Right renal pelvis (tissue), 4 donors: ENCODE measurements at places on chromosomes 2 and 18.

GRCh38 chr2:144461308-144461766, 58.6 kb downstream of the ZEB2 start:
- DNase-seq, result no peak

DNA sequence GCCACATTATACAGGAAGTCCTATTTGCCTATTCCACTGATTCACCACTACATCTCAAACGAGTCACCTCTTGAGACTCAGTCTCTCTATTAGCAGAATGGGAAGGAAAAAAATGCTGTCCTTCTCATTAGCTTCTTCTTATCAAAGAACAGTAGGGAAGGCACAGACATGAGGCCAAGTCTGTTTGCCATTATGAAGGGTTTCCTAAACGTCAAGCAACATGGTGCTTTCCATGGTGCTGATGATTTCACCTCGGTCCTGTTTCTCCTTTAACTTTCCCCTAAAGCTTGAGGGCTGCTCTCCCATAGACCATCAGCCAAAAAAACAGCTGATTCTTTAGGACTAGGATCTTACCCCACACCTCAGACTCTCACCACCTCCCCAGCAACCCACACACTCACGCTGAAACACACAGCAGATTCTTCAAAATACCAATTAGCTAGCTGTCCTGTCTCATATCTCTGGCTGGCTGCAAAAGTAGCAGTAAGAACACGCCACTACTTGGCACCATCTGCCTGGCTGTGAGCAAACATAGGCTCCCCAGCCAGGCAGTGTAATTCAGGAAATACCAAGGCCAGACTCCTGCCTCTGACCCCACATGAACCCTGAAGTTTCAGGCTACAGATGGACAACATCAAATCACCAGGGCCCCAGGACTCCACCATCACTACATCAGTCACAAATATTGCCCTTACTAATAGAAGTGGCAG, 30.5 kb downstream of the GALNT14 start:
- no peak for DNase-seq

DNA sequence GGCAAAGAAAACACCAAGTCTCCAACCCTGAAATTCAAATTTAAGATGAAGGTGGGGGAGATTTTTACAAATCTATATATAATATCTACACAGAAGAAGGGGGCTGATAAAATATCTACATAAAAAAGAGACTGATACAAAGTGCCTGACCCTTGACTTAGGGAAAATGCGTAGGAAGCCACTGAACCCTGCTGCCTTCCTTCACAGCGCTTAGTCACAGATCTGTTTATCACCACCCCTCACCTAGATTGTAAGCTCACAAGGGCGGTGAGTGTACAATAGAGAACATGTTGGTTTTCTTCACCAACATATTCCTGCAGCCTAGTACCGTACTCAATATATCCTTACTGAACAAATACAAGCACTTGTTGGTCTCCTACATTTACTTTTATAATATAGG, 54.3 kb downstream of the NOL10 start:
- DNase-seq, result no peak

DNA sequence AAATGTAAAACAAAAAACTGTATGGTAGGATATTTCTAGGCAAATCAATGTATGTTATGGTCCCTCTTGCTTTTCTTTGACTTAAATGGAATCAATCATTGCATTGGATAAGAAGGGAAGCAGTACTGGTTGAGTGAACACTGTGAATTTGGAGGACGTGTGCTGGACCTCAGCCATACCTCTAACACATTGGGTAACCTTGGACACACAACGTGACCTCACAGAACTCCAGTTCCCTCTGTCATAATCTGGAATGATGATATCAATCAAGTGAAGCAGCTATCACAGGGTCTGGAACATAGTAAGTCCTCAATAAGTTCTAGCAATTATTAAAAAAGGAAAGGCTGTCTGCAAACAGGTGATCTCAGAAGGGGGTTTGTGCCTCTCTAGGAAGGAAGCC, 474.9 kb upstream of the TCF4 start:
- no peak for DNase-seq

GRCh38 chr2:49616800-49617199, 462.5 kb upstream of the FSHR start:
- no peak for DNase-seq

GRCh38 chr18:7370802-7371201, 139.9 kb downstream of the LRRC30 start:
- DNase-seq, result no peak

GRCh38 chr18:53946594-53946993, 277.9 kb downstream of the MBD2 start:
- no peak for DNase-seq

DNA sequence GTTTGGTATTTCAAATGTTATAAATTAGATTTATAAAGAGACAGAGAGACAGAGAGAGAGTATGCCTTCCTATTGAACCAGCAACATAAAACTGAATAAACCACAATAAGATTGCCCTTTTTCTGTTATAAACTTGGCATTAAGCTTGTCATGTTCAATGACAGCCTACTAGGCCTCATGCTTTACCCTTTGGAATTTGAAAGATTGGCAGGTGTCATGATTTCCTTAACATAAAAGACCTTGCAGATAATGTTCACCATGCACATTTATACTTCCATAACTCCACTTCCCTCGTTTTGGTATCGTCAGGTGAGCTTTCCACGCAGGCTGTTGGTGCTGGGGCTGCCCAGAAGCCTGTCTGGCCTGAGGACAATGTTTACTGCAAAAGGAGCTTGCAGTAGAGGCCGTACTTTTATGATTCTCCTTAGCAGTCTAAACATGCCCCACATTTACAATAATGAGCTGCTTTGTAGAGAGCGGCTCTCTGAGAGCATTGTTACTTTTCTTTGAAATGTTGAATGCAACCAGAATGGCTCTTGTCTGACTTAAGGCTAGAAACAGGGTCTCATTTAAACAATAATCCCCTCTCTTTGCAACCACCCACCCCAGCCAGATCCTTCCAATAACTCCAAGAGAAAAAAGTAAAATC, 379.1 kb upstream of the ATP5MC3 start:
- DNase-seq, result no peak

DNA sequence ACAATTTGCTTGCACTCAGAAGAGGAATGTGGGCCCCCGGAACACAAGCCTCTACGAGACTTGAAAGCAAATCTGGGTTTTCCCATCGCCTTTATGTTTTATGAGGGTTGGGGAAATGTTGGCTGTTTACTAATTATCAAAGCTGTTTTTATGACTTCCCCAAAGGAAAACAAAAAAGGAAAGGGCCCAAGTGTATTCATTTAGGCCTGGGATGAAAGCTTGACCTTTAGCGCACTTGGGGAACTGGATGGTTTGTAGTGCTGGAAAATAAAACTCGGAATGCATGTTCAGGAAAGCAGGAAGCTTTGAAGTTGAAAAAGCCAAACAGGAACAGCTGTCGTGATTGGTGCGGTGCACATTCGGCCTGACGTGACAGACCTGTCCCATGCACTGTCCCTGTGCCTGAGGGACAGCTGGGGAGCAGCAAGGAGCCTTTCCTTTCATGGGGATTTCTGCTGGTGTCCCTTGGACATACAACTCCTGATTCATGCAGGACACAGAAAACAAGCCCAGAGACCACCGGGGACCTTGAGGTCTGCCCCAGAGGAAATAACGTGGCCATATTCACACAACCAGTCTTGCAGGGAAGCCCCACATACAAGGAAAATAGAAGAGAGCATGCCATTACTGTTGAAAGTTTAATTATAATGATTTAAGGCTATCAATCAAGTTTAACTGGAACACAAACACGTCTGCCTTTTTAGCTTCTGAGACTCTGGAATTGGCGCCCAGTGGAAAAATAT, 169.7 kb upstream of the APCDD1 start:
- DNase-seq, result peak; percentile 54

DNA sequence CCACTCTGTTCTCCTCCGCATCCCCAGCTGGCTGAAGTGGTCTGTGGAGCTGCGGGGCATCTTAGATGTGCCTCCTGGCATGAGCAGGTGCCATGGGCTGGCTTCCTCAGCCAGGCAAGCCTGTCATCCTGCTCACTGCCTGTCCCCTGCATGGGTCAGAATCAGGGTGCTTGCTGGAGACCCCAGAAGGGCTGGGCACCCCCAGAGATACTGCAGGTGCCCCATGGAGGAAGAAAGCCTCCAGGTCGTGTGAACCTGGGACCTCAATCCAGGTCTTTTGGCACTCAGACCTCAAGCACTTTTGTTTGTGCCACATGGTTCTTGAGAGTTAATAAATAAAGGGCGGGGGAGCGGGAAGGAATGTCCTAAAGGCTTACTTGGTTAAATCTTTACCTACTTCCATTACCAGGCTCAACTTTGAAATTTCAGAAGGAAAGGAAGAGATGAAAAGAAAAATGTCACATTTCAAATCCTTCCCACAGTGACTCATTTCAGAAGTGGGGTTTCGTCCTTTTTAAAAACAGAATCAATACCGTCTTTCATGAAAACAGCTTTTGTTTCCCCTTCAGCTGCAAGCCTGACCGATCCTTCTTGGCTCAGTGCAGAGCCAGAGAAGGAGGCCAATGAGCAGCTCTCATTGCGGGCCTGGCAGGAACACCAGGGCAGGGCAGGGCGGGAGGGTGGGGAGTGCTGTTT, 69.9 kb downstream of the RHOB start:
- no peak for DNase-seq

- DNase-seq, result no peak
These were observed 615.5 kb upstream of the SETBP1 start for GRCh38 chr18:44065206-44065605.

- DNase-seq, result no peak
These were observed 58.0 kb downstream of the RND3 start for GRCh38 chr2:150429384-150429961.
